ENCODE measurements at places on chromosomes 12 and 14. TPM values are rescaled to one million over a fixed set of nuclear protein-coding genes. Genes with fewer than 3 reads are reported as not detected.

Gene GPR135
- total RNA-seq, result 1.7 TPM

Gene FAM186B
- 0.86 TPM for total RNA-seq

Gene FOXG1
- not detected for total RNA-seq

Gene A2ML1
- not detected for total RNA-seq

Gene CACNA2D4
- total RNA-seq, result 8.4 TPM

Gene BCL2L14
- total RNA-seq, result not detected

Gene CDCA4
- 6.2 TPM for total RNA-seq

Gene DDHD1
- total RNA-seq, result 29.6 TPM

Gene CATSPERB
- total RNA-seq, result 2.3 TPM

Gene ADAM20
- 1.2 TPM for total RNA-seq

Gene ADGRD1
- 92.4 TPM for total RNA-seq

Gene OLR1
- total RNA-seq, result 51.2 TPM

Gene REC8
- 76.5 TPM for total RNA-seq

Gene MVK
- 40.1 TPM for total RNA-seq

Gene NRIP2
- 0.23 TPM for total RNA-seq

Gene SMIM41
- total RNA-seq, result 11.5 TPM

Gene TROAP
- 0.86 TPM for total RNA-seq

Gene CEBPE
- not detected for total RNA-seq

Gene PSMB5
- 83.4 TPM for total RNA-seq

Gene HCAR1
- 0.37 TPM for total RNA-seq

Gene PRH2
- not detected for total RNA-seq

Gene POTEM
- total RNA-seq, result not detected

Gene TBC1D30
- total RNA-seq, result 18.0 TPM

Gene SLC4A8
- 13.5 TPM for total RNA-seq

Gene SPTB
- 3.0 TPM for total RNA-seq

Gene RTL1
- total RNA-seq, result not detected

Gene OR4E1
- not detected for total RNA-seq

Gene RNASE3
- not detected for total RNA-seq

Gene EGLN3
- 5.9 TPM for total RNA-seq

Gene IKZF4
- total RNA-seq, result 5.9 TPM

Gene KRT2
- not detected for total RNA-seq

Gene PIANP
- not detected for total RNA-seq

Gene RAN
- total RNA-seq, result 291 TPM

Gene CLEC2B
- 37.8 TPM for total RNA-seq

Gene AGAP2
- 7.3 TPM for total RNA-seq

Gene PLA2G1B
- 101 TPM for total RNA-seq

Gene DAO
- total RNA-seq, result not detected

Gene ANO4
- 1.2 TPM for total RNA-seq

Gene RFX4
- not detected for total RNA-seq

Gene ANO2
- 78.6 TPM for total RNA-seq

Gene SERPINA9
- not detected for total RNA-seq

Gene OR6C2
- not detected for total RNA-seq

Gene LRCOL1
- total RNA-seq, result 3.7 TPM

Gene LTBP2
- 19.7 TPM for total RNA-seq

Gene USP44
- 13.4 TPM for total RNA-seq

Gene E2F7
- total RNA-seq, result 1.4 TPM

Gene RNASE2
- 8.3 TPM for total RNA-seq

Gene ZCCHC8
- 19.9 TPM for total RNA-seq

Gene GLS2
- 2.0 TPM for total RNA-seq

Gene CAPZA3
- total RNA-seq, result not detected

Gene SPSB2
- 29.0 TPM for total RNA-seq

Gene RPS6KA5
- 8.0 TPM for total RNA-seq

Gene RBP5
- not detected for total RNA-seq

Gene RDH5
- 5.4 TPM for total RNA-seq

Gene TMEM132C
- total RNA-seq, result 1.1 TPM

Gene GPR84
- 1.1 TPM for total RNA-seq

Gene TMEM229B
- total RNA-seq, result 4.6 TPM

Gene OASL
- 7.8 TPM for total RNA-seq

Gene KIF26A
- 2.1 TPM for total RNA-seq

All from upper lobe of left lung (tissue), 6 donors.